Gastrocnemius medialis (tissue), 4 donors: ENCODE measurements at places on chromosomes 2 and 18.

DNA sequence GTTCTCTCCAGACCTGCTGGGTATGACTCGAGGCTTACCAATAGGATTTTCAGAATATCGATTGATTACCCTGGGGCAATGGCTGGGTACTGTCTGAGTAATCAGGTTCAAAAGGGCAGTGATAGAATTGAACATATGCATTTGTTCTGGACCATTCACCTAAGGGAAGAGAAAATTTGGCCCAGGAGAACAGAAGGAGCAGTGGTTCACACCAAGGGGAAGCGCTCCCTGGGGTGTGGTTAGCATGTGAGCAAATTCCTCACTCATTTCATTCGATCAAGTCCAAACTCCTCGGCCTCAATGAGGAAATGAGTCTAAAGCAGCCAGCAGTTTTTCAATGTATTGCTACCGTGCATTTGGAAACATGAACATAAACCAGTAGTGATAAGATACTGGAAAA lies 55.6 kb downstream of the CYP26B1 start:
- no peak overlapping the region for H3K4me3 ChIP-seq
- no peaks in the 10 kb centered on the region for H3K27me3 ChIP-seq
- H3K27ac ChIP-seq, result no peak overlapping the region
- DNase-seq, result no peak
- no peaks in the 10 kb centered on the region for H3K4me1 ChIP-seq

DNA sequence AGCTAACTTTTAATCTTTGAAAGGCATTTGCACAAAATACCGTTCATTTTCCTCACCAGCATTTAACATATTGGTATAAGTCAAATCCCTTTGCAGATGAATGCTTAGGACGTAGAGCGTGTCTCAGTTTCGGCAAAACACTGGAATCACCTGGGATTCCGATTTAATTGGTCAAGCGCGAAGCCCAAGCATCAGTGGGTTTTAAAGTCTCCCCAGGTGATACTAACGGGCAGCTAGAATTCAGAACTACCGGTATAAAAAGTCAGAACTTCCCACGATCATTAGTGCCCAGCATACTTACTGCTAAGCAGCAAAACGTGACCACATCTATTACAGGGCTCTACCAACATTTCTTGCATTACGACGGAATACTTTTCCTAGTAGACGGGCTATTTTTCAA lies 24.6 kb downstream of the ALPK2 start:
- H3K27ac ChIP-seq, result no peak overlapping the region
- H3K4me3 ChIP-seq, result no peak overlapping the region
- peaks cover 4% of the 10 kb centered on the region for H3K4me1 ChIP-seq
- no peak for DNase-seq
- no peaks in the 10 kb centered on the region for H3K27me3 ChIP-seq
- H3K36me3 ChIP-seq, result no peaks in the 10 kb centered on the region

- peaks cover 20% of the 10 kb centered on the region for H3K36me3 ChIP-seq
- no peak overlapping the region for H3K27ac ChIP-seq
- H3K4me3 ChIP-seq, result no peak overlapping the region
- H3K27me3 ChIP-seq, result no peaks in the 10 kb centered on the region
- no peak for DNase-seq
Observed at GRCh38 chr18:36963464-36963863, 134.5 kb downstream of the KIAA1328 start.

- no peak overlapping the region for H3K27ac ChIP-seq
- no peaks in the 10 kb centered on the region for H3K27me3 ChIP-seq
- no peaks in the 10 kb centered on the region for H3K36me3 ChIP-seq
- no peaks in the 10 kb centered on the region for H3K4me1 ChIP-seq
Observed at GRCh38 chr18:31217038-31217849, 54.6 kb upstream of the DSC1 start.

DNA sequence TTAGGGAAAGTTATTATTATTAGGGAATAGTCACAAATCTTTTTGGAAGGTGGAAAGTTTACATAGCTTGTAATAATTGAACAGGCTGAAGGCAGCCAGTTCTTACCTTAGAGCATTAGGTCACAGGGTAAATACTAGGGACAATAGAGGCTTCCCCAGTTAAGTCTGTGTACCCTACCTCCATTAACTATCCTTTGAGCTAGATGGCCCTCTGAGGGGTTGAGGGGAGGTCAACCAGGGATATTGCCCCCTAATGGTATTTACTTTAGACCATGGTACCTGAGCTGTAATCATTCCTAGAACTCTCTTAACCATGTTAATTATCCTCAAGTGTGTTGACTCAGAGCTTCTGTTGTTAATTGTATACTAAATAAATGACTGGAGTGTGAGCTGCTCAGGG lies 120.5 kb upstream of the SCN7A start:
- no peaks in the 10 kb centered on the region for H3K27me3 ChIP-seq
- DNase-seq, result no peak
- no peak overlapping the region for H3K27ac ChIP-seq
- H3K4me3 ChIP-seq, result no peak overlapping the region
- H3K36me3 ChIP-seq, result no peaks in the 10 kb centered on the region
- no peaks in the 10 kb centered on the region for H3K4me1 ChIP-seq
